ENCODE measurements at places on chromosomes 16 and 17. TPM values are rescaled to one million over a fixed set of nuclear protein-coding genes. Genes with fewer than 3 reads are reported as not detected.

GRCh38 chr17:33338242-33338641, 45.1 kb upstream of the ASIC2 start:
- no peak for DNase-seq

DNA sequence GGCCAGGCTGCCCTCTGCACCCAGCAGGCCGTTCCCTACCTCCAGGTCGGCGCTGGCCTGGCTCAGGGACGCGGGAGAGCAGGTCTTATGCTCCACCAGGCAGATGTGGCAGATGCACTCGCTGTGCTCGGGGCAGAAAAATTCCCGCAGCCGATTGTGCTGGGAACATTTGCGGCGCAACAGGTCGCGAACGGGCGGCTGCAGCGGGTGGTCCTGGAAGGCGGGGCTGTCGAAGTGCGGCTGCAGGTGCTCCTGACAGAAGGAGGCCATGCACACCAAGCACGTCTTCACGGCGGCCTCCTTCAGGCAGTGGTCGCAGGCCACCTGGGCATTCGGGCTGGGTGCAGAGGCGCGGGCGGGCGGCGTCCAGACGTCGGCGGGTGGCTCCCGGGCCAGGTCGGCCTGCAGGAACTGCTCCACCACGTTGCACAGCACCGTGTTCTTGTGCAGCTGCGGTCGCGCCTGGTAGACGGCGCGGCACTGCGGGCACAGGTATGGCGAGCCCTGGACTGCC, 439 bp downstream of the TRIM25 start:
- DNase-seq: peak; percentile 67

The ALOX15 gene
- total RNA-seq: 0.32 TPM

DNA sequence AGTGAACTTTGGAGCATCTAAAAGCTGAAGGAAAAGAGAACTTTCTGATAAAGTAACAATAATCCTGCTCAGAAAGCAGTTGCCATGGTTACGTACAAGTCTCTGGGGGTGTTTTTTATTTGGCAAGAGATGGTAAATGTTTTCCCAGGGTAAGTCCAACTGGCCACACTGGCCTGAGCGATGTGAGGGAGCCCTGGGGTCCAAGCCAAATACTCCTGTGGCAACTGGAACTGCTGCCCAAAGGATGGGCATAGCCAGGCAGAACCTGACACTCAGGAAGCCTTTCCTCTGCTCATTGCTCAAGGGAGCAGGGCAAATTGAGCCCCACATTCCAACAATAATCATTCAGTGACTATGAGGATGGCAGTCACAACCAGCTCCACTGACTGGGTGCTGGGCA, 26.8 kb upstream of the WSCD1 start:
- DNase-seq: no peak

- DNase-seq: no peak
Measured at GRCh38 chr16:1909561-1910231, 8.5 kb downstream of the HS3ST6 start.

GRCh38 chr17:50056217-50056960, 479 bp downstream of the ITGA3 start:
- peak; percentile 89 for DNase-seq

DNA sequence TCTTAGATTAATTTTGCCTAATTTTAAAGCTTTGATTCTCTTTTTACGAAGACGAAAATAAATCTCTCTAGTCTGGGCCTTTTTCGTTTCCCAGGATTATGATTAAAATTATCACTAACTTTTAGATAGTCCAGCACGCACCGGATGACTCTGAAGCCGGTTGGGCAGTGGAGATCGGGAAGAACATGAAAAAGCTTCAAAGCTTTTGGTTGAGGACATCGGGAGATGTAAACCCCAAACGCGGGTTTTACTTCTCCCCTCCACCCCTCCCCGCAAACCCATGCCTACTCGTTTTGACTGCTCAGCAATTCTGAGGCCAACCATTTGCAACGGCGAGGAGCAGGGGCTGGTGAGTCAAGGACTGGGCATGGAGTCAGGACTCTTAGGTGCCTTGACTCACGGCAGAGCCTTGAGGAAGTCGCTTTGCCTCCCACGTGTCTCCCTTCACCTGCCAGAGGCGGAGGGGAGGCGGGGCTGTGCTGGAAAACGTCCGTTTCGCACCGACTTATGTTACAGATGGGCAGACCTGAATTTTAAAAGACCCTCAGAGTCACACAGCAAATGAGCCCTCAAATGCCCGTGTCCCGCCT, 989 bp upstream of the DUSP14 start:
- DNase-seq: peak; percentile 79

The NPIPA3 gene
- 0.92 TPM for total RNA-seq

The TUBB3 gene
- total RNA-seq: 163 TPM

DNA sequence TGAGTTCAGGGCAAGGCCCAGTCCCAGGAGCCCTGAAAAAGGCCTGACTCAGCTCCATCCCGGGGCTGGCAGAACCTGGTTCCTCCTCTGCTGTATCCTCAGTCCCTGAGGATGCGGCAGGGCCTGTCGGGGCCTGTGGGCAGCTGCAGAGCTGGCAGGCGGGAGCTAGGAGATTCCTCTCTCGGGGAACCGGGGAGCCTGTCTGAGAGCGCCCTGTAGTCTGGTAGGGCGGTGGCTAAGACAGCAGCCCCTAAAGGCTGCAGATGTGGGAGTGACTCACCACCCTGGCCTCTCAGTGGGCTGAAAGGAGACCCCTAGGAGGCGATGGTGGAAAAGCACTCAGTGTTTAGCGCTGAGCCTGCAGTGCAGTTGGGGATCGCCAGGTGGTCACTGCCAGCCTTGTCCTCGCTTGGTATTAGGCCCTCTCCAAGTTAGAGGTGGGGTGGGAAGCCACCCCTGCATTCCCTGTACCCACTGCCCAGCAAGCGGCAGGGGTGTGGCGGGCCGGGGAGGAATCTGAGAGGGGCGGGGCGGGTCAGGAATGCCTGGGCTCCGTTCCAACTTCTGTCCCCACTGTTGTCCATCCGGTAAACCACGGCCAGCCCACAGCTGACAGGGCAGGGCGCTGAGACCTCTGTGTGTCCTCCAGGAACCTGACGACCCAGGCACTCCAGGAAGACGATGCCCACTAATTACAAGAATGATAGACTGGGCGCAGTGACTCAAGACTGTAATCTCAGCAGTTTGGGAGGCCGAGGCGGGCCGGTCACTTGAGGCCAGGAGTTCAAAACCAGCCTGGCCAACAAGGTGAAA, 29.5 kb upstream of the CDH1 start:
- peak; percentile 67 for DNase-seq

- DNase-seq: no peak
Measured at GRCh38 chr17:56026915-56027314, 126.4 kb upstream of the ANKFN1 start.

DNA sequence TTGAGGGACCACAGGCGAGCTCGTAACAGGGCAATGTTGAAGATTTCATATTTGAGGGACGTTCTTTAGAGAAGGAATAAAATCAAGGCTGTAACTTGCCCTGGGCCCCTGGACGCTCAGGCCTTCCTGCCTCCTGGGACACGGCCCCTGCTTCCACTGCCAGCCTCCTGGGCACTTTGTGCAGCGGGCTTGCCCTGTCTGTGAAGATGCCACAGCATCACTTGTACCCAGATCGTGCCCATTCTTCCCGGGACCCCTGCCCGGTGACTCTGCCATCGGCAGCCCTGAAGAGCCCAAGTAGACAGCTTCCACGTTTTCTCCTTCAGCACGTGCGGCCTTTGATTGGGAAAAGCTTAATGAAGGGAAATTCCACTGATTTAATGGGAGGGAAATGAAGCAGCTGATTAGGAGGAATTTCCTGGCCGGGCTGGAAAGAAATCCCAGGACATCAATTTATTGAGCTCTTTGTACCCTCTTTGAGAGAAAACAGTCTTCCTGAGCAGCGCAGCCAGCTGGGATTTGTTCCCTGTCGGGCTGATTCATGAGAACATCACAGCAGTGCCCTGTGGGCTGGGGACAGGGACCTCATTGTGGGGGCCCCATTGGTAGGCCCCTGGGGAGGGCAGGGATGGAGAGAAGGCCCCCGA, 71.5 kb downstream of the CRISPLD2 start:
- no peak for DNase-seq

DNA sequence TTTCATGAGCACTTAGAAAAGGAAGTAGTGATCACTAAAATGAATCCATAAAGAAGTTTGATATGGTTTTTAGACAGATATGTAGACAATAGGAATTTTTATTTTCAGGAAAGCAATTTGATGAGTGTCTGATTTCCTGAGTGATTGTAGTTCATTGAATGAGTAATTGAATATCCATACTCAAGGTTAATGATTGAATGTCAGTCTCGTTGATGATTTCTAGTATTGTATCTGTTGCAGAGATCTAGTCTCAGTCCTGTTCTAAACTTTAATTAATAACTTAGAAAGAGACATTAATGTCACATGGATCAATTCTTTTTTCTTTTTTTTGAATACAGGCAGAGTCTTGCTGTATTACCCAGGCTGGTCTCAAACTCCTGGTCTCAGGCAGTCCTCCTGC, 78.3 kb downstream of the NLK start:
- DNase-seq: no peak

DNA sequence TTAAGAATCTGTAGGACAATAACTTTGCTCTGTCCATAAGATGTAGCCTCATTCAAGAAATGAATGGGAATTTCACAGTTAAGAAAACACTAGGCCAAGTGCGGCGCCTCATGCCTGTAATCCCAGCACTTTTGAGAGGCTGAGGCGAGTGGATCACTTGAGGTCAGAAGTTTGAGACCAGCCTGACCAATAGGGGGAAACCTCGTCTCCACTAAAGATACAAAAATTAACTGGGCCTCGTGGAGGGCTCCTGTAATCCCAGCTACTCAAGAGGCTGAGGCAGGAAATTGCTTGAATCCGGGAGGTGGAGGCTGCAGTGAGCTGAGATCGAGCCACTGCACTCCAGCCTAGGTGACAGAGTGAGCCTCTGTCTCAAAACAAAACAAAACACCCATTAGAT, 19.9 kb upstream of the RSL1D1 start:
- DNase-seq: peak; percentile 28

- DNase-seq: no peak
Measured at GRCh38 chr17:45164734-45165269, 3.1 kb downstream of the HEXIM2 start.

The CDC27 gene
- 83.3 TPM for total RNA-seq

DNA sequence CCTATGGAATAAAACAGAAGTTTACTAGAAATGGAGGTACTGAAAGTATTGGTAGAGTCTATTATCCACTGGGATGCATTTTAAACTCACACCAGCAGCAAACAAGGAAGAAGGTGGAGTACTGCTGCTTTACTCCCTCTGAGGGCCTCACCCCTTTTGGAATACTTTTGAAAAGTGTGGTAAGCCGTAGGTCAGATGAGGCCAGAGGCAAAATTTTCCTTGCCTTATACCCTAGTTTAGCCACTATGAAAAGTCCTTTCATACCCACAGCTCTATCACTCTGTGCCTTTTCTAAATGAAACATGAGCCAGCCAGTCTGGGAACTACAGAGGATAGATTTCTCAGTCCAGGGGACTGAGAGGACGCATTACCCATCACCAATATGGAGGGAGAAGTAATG, 14.0 kb downstream of the GDE1 start:
- no peak for DNase-seq

GRCh38 chr17:5424909-5425308, 4.9 kb downstream of the RPAIN start:
- no peak for DNase-seq

The SPATA32 gene
- total RNA-seq: 0.15 TPM

The LHX1 gene
- 1.3 TPM for total RNA-seq

DNA sequence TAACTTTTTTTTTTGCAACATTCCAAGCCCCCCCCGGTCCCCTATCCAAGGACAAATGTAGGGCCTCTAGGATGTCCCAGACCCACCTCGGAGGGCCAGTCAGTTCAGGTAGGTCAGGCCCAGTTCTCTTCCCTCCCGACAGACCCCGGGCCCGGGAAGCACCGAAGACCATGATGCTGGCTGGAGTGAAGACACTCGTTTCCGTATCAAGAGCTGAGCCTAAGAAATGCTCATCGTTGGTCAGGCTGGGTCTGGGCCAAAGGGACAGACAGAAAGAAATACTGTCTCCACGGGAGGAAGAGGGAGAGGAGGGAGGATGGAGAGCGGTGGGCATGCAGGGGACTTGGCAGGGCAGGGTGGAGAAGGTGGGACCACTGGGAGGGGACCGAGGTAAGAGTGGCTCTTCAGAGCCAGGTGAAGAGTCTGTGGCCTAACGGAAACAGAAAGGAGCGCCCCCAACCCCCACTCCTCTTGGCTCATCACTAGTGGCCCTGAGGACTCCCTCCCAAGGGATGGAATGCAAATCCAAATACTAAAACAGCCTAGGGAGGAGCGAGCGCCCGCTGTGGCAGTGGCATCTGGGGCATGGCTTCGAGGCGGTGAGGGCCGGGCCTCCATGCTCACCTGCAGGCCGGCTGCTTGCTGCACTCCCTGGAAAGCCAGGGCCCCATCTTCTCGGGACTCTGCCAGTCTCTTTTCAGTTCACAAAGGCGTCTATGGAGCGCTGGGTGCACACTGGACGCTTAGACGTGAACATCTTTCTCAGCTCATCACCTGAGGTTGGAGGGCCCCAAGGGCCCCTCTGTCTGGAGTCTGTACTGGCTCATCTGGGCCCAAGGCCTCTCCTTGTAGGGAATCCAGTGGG, 1.7 kb upstream of the ROGDI start:
- DNase-seq: no peak

DNA sequence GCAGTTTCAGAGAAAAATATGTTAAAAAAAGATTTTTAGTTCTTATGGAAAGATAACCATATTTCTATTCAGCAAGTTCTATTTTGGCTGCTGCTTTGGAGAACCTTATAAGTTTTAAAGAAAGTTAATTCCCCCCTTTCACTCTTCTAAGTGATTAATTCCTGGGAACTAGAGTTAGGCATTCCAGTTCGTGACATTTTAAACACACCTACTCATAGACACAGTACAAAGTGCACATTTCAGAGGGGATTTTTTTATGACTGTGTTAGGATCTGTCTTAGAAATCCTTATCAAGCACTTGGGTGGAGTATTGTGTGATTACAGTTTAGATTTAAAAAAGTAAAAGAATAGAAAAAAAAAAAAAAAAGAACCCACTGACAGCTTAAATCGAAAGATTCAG, 3.5 kb upstream of the CDH11 start:
- no peak for DNase-seq

- DNase-seq: no peak
Measured at GRCh38 chr16:49462989-49463371, 89.4 kb downstream of the C16orf78 start.

The C17orf78 gene
- total RNA-seq: not detected

The ABCC1 gene
- total RNA-seq: 61.9 TPM

GRCh38 chr16:67105881-67106280, 3.9 kb upstream of the PHAF1 start:
- DNase-seq: no peak

GRCh38 chr16:52872731-52873130, 180.0 kb downstream of the CHD9NB start:
- no peak for DNase-seq

The HBA2 gene
- 2.4 TPM for total RNA-seq

The TNS4 gene
- 0.87 TPM for total RNA-seq
